ENCODE measurements at places on chromosomes 12 and 14.

- no peak for DNase-seq
These were observed 134.2 kb downstream of the RPS29 start for GRCh38 chr14:49451938-49452337.

GRCh38 chr14:49538852-49539251, 47.3 kb downstream of the RPS29 start:
- DNase-seq, result no peak

- DNase-seq, result no peak
These were observed 71.1 kb downstream of the TBC1D30 start for GRCh38 chr12:64895526-64895925.

GRCh38 chr12:23843958-23844357, 105.5 kb downstream of the SOX5 start:
- DNase-seq, result no peak

GRCh38 chr14:74062809-74063150, 21.5 kb downstream of the ALDH6A1 start:
- no peak for DNase-seq

DNA sequence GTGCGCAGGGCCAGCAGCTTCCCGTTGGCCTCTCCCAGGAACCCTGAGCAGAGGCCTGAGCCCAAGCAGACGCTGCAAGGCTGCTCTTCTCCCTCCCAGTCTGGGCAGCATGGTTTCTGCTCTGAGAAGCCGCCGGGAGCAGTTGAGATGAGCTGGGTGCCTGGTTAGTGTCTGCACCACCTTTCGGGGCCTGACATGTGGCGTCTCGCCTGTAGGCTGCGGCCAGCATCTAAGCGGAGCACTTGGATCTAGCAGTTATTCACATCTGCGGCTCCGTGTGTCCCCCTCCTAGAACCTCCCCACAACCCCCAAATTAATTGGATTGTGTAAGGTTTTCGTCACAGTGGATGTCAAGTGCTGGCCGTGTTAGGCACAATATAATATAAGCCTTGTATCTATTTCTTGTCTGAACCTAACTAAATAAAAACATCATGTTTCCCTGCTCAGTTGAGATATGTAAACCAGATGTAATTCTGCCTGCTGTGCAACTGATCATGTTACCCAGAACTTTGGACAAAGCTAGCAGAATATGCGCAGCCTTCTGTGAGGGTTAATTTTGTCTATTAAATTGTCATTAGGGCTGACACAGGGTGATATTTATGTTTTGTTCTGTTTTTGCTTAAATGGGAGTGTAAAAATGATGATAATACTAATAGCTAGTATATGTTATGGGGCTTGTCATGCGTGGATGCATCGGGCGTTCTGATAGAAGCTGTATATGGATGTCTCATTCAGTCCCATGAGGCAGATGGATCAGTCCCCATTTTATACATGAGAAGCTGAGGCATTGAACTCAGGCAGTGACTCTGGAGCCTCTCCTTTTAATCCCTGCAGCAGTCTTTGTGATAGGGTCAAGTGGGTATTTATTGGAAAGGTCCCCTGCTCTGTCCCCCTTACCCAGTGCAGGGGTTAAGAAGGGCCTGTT, 45.8 kb downstream of the ELK3 start:
- DNase-seq, result no peak

DNA sequence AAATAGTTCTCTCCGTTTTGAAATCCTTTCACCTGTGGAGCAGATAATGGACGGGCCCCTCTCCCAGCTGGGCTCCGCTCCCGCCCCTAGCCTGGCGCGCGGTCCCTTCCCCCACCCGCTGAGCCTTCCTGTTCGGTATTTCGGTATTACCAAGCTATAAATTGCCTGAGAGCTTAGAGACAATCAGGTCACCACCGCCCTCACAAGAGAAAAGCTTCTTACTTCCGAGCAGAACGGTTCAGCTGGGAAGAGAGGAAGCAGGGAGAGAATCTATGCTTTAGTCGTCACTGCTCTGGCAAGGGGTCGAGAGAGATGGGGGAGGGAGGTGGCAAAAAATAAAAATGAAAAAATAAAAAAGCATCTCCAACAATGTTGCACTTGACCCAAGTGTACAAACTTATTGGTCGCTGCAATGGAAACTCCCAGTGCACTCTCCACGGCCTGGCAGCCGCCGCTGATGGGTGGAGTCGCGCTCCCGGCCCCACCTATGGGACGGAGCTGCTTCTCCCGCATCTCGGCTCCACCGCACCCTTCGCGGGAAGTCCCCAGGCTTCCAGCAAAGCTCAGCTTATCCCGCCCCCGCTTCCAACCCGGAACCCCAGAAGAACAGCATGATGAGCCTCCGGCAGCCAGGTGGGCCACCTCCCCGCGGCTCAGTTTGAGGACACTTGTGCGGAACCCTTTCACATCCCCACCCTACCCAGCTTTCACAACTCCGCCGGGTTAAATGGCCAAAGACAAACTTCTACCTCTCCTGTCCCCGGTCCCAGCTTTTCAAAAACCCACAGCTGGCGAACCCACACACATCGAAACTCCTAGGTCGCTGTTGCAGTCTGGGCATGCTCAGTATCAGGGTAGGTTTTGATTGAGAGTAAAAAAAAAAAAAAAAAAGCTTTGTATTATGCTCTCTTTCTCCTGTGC, 832 bp upstream of the SYT1 start:
- peak; percentile 81 for DNase-seq

GRCh38 chr12:22882559-22882958, 257.6 kb downstream of the ETNK1 start:
- no peak for DNase-seq

GRCh38 chr12:27551172-27551840, 27.3 kb downstream of the PPFIBP1 start:
- DNase-seq, result no peak
